ENCODE measurements at places on chromosomes 7 and 10. TPM values are rescaled to one million over a fixed set of nuclear protein-coding genes. Genes with fewer than 3 reads are reported as not detected.

Gene RSPH10B2
- 0.15 TPM for total RNA-seq

Gene C7orf33
- total RNA-seq = not detected

Gene STAG3
- total RNA-seq = 1.7 TPM

Gene C10orf90
- 0.67 TPM for total RNA-seq

Gene MYO3A
- not detected for total RNA-seq

Gene STK31
- total RNA-seq = 1.0 TPM

Gene CDK14
- total RNA-seq = 3.0 TPM

Gene GBX1
- total RNA-seq = not detected

Gene SAMD9L
- 1.3 TPM for total RNA-seq

GRCh38 chr10:88592906-88593305 is 6.3 kb downstream of the LIPJ start:
- no peak for DNase-seq

GRCh38 chr7:1460821-1461645 is 1.8 kb upstream of the MICALL2 start:
- no peak for DNase-seq

GRCh38 chr7:98862203-98862602 is 7.6 kb downstream of the TMEM130 start:
- no peak for DNase-seq

GRCh38 chr7:51318001-51318400 is 1.4 kb upstream of the COBL start:
- no peak for DNase-seq

GRCh38 chr10:5840314-5841307 is 27.4 kb upstream of the GDI2 start:
- no peak for DNase-seq

GRCh38 chr7:116554436-116554835 is 29.6 kb downstream of the CAV1 start:
- no peak for DNase-seq

DNA sequence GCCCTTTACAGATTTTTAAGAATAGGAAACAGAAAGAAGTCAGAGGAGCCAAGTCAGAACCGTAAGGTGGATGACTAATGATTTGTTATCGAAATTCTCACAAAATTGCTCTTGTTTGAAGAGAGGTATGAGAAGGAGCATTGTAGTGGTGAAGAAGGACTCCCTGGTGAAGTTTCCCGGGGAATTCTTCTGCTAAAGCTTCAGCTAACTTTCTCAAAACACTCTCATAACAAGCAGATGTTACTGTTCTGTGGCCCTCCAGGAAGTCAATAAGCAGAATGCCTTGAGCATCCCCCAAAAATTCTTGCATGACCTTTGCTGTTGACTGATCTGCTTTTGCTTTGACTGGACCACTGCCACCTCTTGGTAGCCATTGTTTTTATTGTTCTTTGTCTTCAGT is 152.9 kb downstream of the HGF start:
- no peak for DNase-seq

GRCh38 chr10:76548716-76549115 is 1088.9 kb downstream of the KCNMA1 start:
- no peak for DNase-seq

DNA sequence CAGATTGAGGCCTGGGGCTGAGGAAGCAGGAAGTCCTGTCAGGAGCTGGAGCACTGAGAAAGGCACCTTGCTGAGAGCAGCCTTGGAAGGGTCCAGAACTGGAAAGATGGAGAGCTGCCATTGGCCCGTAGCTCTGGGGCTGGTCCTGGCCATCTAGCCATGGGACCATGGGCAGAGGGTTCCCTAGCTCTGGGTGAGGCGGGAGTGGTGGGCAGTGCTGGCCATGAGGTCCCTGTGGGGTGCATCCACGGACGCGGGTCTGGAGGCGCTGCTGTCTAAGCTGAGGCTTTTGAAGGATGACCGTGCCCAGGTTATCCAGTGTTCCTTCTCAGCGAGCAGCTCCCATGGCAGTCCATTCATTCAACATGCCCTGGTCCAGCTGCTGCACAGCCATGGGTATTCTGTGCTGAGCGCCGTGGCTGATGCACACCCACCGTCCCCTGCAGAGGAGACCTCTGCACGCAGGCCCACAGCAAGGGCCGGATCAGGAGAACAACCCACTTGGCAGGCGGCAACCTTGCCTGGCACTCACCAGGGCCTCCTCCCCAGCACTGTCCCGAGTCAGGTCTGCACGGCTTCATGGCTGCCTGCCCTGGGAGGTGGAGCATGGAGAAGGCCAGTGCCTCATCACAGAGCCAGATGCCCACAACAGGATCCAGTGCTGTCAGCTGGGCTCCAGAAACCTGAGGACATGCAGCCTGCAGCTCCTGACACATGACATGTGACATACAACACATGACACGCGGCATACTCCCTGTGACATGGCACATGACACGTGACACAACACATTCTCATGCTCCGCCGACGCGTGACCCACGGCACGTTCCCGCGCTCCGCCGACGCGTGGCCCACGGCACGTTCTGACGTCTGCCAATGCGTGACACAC is 121.9 kb downstream of the INPP5A start:
- no peak for DNase-seq

DNA sequence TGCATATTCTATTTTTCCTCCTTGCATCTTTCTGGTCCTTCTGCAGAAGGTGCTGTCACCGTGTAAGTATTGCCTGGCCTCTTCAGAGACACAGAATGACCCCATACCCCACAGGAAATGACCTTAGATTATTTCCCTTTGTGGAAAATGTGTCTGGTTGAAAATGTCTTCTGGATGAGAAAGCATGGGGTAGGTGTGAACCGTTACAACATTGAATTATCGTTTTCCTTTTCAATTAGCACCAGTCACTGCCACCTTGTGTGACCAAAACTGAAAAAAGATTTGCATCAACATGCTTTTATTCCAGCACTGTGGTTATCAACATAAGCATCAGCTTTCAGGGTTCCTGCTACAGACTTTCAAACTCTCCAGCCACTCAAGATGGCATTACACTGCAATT is 58.0 kb upstream of the CELF2 start:
- no peak for DNase-seq

DNA sequence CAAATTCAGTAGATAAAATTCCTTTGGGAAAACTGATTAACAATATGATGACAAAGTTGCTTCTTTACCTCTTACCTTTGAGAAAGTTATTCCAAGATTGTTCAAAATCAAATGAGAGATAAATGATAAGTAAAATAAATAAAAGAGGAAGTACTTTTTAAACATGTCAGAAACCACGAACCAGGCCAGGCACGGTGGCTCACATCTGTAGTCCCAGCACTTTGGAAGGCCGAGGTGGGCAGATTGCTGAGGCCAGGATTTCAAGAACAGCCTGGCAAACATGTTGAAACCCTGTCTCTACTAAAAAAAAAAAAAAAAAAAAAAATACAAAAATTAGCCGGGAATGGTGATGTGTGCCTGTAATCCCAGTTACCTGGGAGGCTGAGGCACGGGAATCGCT is 296.6 kb downstream of the HGF start:
- no peak for DNase-seq

DNA sequence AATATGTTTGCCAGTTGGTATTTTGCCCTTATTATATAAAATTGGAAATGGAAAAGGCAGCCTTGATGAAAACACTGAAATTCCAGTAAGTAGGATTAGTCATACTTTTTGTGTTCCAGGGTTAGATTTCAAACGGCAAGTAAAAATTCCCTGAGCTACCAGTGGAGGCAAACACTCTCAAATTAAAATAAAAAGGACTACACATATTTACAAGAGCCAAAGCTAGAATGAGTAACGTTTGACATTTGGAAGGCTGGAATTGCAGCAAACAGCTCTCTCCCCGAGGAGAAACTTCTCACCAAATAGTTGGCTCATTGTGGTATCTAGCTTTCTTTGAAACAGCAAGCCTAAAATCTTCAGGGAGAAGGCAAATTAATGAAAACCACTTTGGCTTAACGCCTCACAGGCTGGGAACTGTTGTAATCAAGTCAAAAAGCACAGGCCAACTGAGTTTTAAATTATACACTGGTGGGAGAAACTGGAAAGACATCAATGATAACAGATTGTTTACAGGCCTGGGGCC is 288.4 kb downstream of the SNX13 start:
- no peak for DNase-seq

GRCh38 chr10:18140149-18140956 is at the start of gene CACNB2:
CACNB2 (plus strand) TSS chr10:18140424.
- no peak for DNase-seq

GRCh38 chr7:68474661-68475216 is 1123.5 kb upstream of the AUTS2 start:
- no peak for DNase-seq

GRCh38 chr7:132400561-132401142 is 175.6 kb downstream of the PLXNA4 start:
- DNase-seq = no peak

GRCh38 chr7:63040966-63041610 is 957.6 kb upstream of the ZNF722 start:
- no peak for DNase-seq

DNA sequence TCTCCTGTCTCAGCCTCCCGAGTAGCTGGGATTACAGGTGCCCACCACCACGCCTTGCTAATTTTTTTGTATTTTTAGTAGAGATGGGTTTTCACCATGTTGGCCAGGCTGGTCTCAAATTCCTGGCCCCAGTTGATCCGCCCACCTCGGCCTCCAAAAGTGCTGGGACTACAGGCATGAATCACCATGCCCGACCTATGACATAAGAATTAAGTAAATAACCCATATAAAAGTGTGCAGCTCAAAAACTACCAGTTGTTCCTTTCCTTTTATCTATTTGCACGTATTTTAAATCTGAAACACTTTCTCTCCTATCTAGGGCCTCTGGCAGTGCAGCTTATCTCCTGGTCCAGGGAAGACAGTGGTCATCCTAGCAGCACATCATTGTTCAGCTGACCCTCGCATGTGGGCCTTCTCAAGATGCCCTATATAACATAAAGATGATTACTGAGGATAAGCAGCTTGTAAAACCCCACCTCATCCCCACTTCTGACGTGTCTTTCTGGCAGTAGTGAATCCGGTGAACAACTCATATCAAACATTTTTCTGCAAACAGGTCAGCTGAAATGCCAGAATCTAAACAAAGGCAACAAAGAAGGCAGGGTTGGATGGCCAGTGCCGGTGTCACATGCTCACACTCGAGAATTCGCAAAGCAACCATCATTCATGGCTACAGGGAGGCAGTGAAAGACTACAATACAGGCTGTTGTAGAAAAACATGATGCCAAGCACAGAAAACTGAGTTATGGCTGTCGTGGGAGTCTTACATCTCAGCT is 36.0 kb upstream of the KCNIP2 start:
- no peak for DNase-seq
